ENCODE measurements at places on chromosomes 12 and 14.
A peak's percentile ranks its signal among the peaks of the same experiment; 100 is the strongest.

DNA sequence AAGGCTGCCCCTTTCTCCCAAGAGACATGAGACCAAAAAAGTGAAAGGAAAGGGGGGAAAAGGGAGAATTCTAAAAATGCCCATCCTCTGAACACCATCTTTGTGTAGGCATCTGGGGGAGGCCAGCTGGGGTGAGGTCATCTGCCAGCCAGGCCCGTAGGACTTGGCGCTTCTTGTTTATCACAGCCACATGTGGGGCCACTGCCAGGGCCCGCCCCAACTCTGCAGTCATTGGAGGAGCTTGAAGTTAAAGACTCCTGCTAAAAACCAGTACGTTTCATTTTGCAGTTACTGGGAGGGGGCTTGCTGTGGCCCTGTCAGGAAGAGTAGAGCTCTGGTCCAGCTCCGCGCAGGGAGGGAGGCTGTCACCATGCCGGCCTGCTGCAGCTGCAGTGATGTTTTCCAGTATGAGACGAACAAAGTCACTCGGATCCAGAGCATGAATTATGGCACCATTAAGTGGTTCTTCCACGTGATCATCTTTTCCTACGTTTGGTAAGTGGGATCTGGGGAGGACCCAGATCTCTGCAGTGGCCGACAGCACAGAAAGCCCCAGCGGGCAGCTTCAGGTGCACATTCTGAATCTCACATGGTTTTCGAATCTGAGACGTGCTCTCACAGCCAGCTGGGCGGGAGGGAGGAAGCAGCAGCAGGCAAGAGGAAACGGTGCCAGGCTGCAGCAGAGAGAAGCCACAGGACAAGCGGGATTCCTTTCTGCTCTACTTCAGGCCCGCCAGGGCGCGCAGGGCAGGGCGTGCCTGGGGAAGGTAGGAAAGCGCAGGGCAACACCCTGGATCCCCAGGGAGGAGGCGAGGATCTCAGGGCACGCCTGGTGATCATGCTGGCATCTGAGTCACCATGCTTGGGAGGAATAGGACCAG, at the start of gene P2RX7:
Gene P2RX7, plus strand, starts transcription at position 276 of the 881 bp plus-strand sequence. Its CDS starts 95 bp downstream, at position 371.
- DNase-seq: peak; percentile 30

DNA sequence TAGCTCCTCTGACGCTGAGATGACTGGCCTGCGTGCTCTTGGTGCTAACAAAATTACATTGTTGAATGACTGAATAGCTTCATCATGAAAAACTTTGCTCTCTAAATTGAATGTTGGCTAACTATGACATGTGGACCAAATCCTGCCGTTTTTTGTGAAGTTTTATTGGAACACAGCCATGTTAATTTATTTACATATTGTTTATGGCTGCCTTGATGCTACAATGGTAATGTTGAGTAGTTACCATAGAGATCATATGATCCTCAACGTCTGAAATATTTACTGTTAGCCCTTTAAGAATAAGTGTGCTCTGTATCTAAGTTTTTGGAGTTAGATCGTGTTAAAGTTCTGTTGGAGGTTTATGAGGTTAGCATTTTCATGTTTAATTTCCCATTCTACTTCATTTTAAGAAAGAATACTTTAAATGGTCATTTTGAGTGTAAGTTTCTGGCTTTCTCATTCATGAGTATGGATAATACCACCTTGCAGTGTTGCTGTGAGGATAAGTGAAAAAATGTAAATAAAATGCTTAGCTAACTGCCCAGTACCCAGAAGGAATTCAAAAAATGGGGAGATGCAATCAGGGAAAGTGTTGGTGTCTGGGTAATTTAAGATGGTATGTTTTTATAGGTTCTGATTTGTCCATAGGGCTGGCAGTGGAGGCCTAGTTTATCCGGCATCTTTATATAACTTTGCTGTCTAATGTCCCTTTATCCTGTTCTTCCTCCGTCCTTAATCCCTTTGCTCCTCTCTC, 35.3 kb downstream of the NUBPL start:
- DNase-seq: no peak

- DNase-seq: no peak
Measured at GRCh38 chr12:127416796-127417195, 850.2 kb upstream of the TMEM132C start.

DNA sequence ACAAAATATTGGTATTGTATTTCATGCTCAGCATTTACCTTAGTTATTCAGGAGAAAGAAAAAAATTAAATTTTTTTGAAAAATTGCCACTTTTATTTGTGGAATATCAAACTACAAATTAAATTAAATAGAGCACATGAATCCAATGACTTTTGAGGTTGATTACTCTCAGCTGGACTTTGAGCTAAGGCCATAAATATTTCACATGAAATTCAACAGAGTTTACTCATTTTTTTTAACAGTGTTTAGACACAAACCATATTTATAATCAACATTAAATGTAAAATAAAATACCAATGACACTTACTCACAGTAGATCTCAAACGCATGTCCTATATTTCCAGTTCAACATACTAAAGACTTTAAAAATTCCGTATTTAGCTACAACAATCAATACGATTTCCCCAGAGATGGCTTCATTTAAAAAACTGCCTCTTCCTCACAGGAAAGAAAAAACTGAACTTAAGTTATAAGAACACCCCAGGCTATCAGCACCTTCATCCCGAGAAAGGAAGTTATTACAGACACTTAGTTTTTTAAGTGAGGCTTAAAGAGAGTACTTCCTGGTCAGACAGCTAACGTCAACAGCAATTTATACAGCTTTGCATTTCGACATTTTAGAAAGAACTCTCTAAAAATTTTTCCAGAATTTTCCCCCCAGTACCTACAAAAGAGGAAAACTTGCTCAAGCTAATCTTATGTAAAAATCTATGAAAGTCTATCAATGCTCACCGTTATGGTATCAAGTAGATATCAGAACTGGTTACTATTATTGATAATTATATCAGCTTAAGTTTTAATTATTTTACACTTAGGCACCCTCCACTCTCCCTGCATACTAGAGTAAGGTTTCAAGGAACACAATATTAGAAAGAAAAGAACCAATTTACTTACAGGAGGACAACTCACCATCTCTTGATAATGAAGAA, 13.8 kb downstream of the TAOK3 start:
- no peak for DNase-seq

GRCh38 chr12:74171478-74171909, 366.1 kb upstream of the ATXN7L3B start:
- no peak for DNase-seq

DNA sequence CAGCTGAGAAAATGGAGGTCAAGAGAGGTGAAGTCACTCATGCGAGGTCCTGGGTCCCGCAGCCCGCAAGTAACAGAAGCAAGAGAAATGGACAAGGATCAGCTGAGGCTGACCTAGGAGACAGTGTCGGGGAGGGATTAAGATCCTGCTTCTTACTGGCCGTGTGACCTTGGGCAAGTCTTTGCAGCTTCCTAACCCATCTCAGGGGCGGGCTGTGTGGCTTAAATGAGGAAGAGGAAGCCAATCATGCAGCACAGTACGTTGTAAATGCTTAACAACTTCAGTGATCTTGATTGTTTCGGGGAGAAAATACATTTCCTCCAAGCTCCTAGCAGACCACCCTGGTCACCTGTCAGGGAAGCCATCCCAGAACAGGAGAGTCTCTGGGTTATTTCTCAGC, 7.1 kb upstream of the PGF start:
- DNase-seq: no peak

GRCh38 chr12:54393743-54394142, 9.2 kb upstream of the ZNF385A start:
- DNase-seq: no peak

DNA sequence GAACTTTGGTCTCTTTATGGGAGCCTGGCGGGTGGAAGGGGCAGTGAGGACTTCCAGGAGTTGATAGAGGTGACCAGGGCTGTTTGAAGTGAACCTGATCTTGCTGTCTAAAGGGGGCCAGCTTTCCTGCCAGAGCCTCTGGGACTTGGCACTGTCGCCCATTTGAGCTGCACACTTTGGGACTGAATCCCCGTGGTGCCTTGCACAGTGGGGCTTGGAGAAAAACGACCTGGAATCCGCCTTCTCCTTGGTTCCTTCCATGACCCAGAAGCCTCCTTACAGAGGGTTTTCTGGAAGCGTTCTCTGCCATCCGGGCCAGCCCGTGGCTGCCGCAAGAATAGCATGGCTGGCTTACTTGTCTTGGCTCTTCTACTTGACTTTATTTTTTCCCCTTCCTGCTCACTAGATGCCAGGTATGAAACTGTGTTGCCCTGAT, 2.0 kb downstream of the RFLNA start:
- no peak for DNase-seq

- DNase-seq: peak; percentile 8
Measured at GRCh38 chr14:81169711-81170103, 51.1 kb downstream of the GTF2A1 start.

DNA sequence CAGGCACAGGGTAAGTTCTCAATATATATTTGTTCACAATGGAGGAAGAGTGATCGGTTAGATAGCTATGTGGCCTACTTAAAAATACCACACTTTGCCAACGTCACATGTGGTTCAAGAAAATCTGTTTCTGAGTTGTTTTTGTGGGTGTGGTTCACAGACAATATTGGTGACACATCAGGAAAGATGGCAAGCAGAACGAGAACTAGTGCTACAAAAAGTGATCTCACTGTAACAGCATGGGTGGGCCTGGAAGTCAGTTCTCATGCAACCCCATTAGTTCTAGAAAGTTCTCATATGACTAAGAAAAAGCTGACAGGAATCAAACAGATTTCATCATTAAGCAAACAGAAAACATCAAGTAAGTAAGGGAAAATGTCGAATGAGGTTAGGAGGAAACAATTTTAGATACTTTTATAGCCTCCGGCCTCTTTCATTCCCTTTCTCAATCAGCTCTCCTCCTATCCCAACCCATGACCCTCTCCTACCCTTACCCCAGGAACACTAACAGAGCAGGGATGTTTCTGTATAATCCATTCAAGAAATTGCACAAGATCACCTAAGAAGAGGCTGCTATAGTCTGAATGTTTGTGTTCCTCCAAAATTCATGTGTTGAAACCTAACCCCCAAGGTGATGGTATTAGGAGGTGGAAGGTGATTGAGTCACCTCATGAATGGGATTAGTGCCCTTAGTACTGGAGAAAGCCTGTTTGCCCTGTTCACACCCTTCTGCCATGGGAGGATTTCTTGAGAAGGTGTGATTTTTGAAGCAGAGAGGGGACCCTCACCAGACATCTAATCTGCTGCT, 15.5 kb upstream of the NTN4 start:
- peak; percentile 4 for DNase-seq

DNA sequence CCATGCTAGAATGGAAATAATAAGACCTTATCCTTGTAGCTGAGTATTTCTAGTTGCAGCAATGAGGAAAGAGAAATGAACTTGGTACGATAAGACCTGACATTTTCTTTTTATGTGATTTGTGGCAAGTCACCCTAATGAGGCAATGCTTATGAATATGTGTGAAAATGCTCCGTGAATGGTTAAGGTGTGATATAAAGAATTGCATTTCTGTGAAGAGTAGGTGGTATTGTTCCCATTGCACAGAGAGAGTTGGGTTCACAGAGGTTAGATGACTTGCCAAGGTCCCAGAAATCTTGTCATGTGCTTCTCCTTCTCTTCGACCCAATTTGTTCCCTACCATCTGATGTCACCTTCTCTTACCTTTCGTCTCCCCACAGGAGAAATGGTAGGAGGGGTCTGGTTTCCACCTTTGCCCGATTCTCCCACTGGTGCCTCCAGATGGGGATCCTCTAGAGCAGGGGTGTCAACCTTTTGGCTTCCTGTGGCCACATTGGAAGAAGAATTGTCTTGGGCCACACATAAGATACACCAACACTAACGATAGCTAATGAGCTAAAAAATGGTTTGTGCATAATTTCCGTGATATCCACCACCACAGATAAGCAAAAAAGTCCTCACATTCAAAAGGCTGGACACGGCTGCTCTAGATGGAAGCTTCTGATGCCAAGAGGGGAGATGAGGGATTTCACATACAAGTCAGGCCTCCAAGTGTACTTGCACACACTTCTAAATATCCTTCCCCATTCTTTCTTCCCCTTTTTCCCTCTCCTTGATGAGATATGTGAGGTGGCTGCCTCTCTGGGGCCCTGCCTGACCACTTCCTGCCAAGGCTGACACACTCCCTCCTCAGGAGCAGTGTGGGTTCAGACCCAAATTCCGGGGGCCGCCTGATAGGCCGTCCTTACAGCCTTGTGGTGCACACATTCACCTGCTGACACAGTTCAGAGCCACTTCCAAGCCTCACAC, 96.1 kb downstream of the PLXNC1 start:
- peak; percentile 38 for DNase-seq

DNA sequence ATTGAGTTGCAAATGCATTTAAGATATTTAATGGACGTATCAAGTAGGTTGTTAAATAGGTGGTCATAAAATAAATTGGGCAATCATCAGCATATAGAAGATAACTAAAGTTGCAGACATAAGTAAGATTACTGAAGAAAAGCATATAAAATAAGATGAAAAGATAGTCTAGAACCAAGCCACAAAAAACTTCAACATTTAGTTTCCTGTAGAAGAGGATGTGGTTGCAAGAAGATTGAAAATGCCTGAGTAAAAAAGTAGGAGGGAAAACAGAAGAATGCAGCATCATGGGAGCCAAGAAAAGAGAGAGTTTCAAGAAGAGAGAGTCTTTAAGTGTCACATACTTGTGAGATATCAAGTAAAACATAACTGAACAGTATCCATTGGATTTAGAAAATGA, 17.6 kb upstream of the SLC16A7 start:
- no peak for DNase-seq

- no peak for DNase-seq
Measured at GRCh38 chr12:101876322-101876860, 989 bp upstream of the DRAM1 start.

- no peak for DNase-seq
Measured at GRCh38 chr12:86719381-86719780, 463.2 kb upstream of the MGAT4C start.

DNA sequence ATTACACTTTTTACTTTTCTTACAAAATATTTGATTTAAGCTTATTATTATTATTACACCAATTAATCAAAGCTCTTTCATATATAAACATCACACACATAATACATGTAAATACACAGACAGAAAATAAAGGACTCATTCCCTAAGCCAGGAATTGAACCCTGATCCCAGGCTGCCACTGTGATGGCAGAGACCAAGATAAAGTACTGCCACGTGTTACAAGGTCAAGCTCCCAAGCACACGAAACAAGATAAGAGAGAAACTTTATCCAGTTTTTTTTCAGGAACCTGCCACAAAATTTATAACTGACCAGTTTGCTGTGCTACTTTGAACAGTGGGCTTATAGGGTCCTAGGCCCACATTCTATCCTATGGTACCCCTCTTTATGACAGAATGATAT, 111.3 kb downstream of the EML1 start:
- no peak for DNase-seq
